ENCODE measurements at places on chromosomes 4 and X.
A peak's percentile ranks its signal among the peaks of the same experiment; 100 is the strongest.

DNA sequence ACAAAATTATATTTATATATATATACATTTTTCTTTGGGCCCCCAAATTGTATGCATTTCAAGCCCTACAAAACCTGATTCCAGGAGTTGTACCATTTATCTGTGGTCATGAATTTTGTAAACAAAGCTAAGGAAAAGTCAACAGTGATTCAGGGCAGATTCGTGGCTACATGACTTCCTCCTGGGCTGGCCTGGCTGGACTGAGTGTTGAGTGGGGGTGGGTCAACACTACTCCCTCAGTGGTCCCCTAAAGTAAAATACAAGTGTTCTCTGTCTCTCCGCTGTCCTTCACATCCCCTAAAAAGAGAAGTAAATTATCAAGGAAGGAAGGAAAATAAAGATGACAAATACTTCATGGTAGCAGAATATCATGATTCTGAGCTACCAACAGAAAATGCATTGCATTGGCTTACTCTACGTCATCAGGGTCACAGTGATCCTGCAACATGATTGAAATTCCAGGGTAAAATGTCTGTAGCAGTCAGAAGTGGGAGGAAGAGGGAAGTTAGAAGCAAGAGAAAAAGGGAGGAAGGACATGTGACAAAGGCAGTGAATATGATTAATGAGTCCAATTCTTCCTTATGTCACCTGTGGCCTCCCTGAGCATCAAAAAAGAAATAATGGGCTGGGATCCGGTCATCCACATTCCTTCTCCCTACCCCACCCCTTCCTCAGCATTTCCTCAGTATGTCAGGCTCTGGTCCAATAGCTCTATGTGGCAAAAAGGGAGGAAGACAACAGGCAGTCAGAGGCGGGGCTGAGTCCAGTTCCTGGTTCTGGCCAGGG is 42.4 kb upstream of the MYOZ2 start:
- ATAC-seq = no peak

DNA sequence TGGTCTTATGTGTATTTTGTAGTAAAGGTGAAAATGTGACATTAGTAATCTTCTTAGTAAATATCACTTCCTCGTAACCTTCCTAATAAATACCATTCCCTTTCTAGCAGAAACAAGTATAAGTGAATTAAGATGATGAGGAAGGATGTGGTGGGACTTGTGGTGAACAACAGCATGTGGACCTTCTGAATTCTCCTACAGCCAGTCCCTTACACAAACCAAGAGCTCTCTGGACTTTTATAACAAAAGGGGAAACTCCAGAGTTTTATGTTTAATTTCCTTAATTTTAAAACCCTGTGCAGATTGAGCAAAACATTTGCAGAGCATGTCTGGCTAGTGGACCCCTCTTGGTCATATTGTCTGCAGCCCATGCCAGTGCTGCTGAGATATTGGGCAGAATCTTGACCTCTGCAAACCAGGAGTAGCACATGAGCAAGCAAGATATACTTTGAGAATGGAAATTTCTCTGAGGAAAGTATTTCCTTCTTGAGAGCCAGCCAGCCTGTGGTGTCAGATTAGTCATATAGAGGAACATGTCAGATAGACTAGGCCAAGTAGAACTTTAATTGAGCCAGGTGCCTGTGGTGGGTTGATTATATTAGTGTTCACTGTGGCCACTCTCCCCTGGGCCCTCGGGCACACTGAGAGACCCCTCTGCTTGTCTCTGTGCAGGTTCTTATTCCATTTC is 328.2 kb downstream of the DKK2 start:
- ATAC-seq = peak; percentile 53

GRCh38 chrX:151448509-151448908 is 51.5 kb downstream of the VMA21 start:
- no peak for ATAC-seq

GRCh38 chr4:174089711-174090110 is 193.8 kb downstream of the FBXO8 start:
- no peak for ATAC-seq

GRCh38 chrX:10577853-10578252 is 42.5 kb downstream of the MID1 start:
- ATAC-seq = no peak

DNA sequence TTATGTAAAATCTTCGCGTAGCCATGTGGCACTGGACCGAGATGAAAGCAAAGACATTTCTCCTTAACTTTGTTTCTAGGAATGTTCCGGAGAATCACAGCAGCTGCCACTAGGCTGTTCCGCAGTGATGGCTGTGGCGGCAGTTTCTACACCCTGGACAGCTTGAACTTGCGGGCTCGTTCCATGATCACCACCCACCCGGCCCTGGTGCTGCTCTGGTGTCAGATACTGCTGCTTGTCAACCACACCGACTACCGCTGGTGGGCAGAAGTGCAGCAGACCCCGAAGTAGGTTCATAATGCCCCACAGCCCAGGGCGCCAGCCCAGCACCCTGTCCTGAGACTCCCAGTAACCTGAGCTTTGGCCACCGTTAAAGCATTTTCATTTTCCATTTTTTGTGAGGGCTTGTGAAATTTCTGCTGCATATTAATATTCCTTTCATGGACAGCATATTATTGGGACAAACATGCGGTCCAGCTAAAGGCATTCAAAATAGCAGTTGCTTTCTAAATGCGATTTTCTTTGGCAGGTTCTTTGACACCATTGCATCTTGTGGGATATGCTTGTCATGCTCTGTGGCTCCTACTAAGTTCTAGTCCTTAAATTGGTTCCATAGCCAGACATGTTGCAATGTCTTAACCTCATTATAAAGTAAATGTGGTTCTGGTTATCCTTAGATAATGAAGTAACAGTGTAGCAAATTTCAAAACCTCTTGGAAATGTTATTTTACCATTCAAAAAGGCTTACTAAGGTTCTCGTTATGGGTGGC is 49.1 kb upstream of the MSANTD1 start:
- ATAC-seq = no peak

DNA sequence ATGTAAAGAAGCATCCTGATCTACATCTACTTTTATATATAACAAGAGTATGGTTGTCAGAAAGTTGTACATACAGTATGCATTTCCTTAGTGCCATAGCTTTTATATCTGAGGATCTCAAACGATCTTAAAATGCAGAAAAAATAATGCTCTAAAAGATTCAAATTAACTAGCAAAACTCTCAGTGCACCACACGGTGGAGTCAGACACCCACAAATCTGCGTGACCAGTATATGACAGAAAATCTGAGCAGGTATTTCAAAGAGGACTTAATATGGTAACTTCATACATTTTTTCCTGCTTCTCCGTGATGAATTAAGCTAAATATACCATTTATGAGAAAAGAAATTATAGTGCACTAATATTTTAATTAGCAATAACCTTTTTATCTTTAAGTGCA is 803.0 kb downstream of the DMD start:
- no peak for ATAC-seq

DNA sequence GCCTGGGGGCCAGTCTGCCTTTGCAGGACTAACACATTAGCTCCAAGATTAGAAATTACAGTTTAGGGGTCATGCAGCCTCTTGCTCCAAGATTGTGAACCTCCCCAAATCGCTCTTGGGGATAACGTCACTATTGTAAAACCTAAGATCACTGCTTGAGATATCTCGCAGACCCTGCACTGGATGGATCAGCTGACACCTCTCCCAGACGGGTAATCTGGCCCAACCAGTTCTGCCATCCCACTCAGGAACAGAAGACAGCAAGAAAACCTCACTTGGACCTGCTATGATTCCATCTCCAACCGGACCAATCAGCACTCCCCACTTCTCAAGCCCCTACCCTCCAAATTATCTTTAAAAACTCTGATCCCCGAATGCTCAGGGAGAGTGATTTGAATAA is 431.2 kb downstream of the GPM6A start:
- no peak for ATAC-seq

DNA sequence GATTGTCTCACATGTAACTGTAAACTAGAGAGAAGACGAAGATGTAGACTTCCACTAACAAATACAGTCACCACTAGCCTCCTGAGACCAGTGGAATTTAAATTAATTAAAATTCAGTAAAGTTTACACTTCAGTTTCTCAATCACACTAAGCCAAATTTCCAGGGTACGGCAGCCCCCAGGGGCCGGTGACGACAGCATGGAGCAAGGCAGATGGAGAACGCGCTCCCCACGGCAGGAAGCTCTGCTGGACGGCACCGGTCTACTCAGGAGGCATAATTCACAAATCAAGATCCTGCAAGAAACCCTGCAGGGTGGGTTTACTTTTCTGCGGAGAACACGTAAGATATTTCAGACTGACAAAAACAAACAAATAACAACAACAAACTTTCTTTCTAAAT is 80.7 kb downstream of the FAT1 start:
- ATAC-seq = no peak

- no peak for ATAC-seq
Observed at GRCh38 chr4:182301736-182302135, 58.5 kb downstream of the TENM3 start.

DNA sequence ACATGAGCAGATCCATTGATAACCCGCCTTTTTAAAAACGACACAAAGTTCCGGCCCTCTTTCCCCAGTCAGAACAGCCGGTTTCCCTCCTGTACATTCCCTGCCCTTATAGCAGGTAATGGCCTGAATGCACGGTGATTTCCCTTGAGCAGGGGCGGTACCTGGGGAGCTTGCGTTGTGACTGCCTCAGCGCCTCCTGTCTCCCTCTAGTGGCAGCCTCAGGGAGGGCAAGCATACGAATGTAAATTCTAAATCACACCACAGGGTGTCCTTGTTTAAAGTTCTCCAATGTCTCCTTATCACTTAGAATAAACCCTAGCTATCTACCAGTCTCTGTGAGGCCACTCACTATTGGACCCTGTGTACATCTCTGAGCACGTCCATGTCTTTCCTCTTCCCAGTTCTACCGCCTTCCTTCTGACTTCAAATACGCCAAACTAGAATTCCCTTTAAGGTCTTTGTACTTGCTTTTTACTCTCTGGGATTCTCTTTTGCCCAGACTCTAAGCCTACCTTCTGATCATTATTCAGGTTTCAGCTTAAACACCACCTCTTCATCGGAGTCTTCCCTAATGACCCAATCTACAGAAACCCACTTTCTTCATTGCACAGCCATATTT is 18.4 kb upstream of the LDB2 start:
- no peak for ATAC-seq

DNA sequence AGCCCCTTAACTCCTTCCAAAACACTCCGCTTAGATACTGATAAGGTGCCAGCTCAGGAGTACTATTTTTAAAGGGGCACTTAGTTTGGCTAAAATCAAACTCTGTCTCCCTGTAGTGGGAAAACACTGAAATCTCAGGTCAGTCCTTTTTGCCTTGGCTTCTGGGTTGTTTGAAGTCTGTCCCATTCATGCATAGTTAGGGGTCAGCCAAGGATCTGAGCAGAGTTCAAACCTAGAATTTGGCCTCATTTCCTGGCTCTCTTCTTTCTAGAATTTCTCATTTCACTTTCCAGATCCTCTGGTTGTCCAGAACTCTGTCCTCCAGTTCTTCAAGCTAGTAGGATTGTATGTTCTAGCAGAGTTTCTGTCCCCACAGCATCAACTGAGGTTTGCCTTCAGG is 31.5 kb downstream of the NAT8L start:
- ATAC-seq = no peak

- ATAC-seq = no peak
Observed at GRCh38 chrX:151920530-151920929, 7.8 kb downstream of the MAGEA4 start.

- ATAC-seq = no peak
Observed at GRCh38 chr4:87680271-87680670, 30.2 kb downstream of the DMP1 start.

DNA sequence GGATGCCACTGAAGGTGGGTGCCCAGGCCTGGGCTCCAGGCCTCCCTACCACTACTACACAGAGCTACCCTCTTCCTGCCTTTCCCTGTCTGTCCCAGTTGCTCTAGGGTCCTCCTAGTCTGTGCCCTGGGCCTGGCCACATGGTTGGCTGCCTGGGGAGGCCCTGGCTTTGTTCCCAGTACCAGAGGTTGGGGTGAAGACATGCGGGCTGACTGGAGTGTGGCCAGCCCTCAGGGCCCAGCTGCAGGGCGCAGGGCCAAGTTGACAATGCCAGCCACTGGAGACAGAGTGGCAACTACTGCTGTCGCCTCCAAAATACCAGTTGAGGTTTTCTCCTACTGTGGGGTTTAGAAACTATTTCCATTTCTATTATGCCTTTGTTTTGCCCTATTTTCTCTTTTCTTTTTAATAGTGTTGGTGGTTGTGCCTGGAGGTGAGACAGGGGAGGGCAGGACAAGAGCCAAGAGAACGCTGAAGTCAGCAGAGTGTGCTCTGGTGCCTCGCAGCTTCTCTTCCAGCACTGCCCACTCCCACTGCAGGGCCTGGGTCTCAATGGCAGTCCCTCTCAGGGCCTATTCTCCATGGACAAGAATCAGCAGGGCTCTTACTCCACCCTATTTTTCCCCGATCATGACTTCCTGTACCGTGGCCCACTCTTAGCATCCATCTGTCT is 32.2 kb upstream of the XPNPEP2 start:
- no peak for ATAC-seq

GRCh38 chr4:97477974-97478373 is 665.3 kb downstream of the STPG2 start:
- no peak for ATAC-seq

- peak; percentile 47 for ATAC-seq
Observed at GRCh38 chrX:153635788-153636668, 11.0 kb upstream of the DUSP9 start.
